ENCODE measurements at places on chromosomes 2 and 18.

DNA sequence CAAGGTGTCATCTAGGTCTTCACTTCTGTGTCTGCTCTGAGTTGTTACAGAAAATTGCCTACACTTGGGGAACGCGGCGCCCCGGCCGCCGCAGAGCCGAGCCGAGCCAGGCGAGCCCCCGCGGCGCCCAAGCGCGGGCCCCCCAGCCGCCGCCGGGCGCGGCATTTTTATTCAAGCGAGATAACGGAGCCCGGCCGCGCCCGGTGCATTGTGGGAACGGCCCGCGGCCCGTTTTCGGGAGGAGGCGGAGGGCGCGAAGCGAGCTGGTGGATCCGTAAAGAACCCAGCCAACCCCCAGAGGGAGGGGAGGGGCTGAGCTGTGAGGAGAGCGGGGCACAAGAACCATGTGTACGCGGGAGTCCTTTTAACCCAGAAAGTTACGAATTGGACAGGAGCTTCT, 191.8 kb downstream of the FTCDNL1 start:
- DNase-seq: no peak

DNA sequence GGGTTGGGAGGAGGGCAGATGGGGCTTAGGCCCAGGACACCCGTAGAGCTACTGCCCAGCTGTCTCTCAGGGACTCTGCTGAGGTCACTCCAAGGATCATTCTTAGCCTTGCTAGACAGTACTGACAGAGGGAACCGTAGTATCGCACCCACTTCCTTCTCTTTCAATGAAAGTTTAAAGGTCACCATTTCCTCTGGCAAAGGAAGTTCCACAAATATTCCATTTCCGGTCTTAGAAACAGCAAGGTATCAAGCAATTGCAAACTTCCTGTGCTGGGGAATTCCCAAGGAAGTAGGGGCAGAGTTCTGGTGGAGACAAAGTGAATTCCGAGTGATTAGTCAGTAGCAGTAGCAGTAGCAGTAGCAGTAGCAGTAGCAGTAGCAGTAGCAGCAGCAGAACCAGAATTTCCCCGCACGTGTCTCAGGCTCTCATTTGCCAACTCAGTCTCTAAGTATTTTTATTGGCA, 24.7 kb downstream of the IL1B start:
- DNase-seq: no peak

- DNase-seq: no peak
Measured at GRCh38 chr18:6661692-6662415, 67.7 kb upstream of the ARHGAP28 start.

DNA sequence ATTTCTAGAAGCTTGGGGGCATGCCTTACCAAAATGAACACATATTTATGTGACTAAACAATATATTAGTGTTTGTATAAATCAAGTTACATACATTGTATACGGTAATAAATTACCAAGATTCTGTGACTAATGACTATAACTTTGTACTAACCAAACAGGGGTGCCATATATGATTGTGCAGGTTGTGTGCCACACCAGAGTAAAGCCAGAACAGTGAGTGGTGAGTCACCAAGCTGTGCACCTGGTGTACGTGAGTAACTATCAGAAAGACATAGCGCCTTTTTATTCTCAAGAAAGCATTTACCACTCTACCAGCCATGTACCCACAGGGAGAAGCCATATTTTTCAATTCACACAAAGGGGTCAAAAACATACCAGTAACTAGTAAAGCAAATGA, 453.2 kb upstream of the PIK3C3 start:
- no peak for DNase-seq

GRCh38 chr18:45731716-45732115, 7.7 kb downstream of the SLC14A1 start:
- no peak for DNase-seq

DNA sequence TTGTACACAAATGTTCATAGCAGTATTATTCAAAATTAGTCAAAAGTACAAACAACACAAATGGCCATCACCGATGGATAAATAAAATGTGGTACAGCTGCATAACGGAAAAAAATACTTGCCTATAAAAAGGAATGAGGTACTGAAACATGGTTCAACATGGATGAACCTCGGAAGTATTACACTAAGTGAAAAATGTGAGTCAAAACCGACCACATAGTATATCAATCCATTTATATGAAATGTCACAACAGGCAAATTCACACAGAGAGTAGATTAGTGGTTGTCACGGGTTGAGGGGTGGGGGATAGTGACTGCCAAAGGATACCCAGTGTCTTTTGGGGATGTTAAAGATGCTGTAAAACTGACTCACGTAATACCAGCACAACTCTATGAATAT, 3.5 kb downstream of the SS18 start:
- no peak for DNase-seq

DNA sequence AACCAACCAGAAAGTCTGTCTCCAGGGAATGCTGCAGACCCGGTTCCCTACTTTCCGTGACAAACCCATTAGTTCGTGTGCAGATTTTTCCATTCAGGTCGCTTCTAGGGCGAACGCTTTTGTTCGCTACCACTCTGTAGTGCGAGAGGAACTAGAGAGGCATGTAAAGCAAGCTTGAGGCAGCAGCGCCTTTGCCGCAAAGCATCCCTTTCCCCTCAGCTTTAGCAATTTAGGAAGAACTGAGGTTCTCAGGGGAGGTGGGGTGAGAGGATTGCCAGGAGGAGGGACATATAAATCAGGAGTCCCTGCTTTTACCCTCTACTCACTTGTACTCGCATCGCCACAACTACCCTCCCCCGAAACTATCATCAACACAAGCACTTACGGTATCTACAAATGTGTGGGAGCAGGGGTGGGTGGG, 748 bp upstream of the ZNF804A start:
- DNase-seq: no peak

DNA sequence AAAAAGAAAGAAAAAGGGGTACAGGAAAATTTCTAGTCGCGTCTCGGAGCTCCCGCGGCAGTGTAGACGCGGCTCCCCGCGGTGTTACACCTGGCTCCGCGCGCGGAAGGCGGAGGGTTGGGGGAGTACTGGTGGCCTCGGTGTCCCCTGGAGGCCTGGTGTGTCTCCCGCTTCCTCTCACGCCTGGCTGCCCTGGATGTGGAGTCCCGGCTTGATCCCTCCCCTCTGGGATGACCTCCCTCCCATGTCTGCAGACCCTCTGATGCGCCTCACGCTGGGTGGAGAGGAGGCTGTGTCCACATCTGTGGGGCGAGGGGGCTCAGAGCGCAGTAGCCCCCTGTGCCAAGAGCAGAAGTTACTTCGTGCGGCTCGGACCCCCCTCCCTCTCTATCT, 1.2 kb downstream of the KIF5C start:
- no peak for DNase-seq

Measured in stimulated activated CD8-positive, alpha-beta memory T cell treated with anti-CD3 and anti-CD28 coated beads, Interleukin-7, amount 100 ng/mL, for 1 hour (primary cell).